ENCODE measurements at places on chromosomes 4 and X.
A peak's percentile ranks its signal among the peaks of the same experiment; 100 is the strongest.

- no peak for ATAC-seq
Measured at GRCh38 chr4:48065587-48066052, 49.0 kb downstream of the NIPAL1 start.

GRCh38 chr4:86497980-86498862 is 95.9 kb upstream of the PTPN13 start:
- ATAC-seq, result peak; percentile 50

- ATAC-seq, result no peak
Measured at GRCh38 chr4:94957030-94957429, 199.3 kb downstream of the BMPR1B start.

- no peak for ATAC-seq
Measured at GRCh38 chr4:84258905-84259830, 239.9 kb downstream of the NKX6-1 start.

DNA sequence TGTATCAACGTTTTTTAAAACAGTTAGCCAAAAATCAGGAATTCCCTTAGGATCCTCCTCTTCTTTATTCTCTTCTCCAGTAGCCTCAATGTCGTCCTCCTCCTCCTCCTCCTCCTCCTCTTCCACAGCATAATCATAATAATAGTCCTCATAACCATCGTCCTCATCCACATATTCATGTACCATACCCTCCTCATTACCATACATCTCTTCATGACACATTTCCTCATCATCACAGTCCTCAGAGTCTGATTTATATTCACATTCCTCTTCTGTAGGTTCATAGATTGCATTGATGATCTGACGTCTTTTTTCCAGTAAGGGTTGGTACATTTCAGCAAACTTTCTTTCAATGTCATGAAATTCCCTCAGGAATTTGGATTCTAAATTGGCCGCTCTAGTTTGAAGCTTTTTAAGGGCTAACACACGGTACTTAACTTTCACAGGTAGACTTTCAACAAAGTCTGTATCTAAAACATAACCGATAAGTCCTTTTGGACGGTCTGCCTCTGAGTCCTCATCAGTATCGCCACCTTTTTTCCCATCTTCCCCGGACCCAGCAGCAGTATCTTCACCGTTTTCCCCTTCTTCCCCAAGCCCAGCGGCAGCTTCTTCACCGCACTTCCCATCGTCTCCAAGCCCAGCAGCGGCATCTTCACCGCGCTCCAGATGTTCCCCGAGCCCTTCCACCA is 771 bp downstream of the NAP1L2 start:
- ATAC-seq, result peak; percentile 34
